ENCODE measurements at places on chromosomes 1 and 21.

DNA sequence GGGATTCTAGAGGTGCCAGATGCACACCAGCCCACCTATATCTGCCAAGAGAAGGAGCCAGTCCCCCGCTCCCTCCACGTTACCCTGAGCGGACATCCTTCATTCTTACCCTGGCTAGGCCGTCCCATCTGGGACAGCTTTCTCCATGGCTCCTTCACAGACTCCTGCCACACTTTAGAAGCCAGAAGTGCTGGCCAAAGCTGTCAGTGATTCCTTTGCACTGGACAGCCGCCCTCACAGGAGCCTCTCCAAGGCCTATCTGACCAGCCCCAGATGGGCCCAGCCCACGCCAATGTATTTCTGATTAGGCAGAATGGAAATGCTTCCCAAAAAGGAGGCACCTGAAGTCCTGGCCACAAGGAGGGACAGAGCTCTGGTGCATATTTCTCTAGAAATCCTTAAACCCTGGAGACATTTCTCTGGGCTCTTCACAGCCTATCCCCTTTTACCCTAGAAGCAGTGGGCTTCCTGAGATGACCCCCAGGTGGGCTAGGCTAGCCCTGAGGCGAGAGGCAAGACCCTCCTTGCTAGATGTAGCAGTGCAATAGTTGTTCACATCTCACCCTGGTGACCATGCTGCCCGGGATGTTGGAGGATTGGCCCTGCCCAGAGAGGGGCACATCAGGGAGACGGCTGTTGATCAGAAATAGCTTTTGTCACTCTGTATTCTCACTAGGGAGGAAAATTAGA is 44.1 kb downstream of the RASSF5 start:
- DNase-seq, result no peak

- DNase-seq, result no peak
These were observed 5.7 kb upstream of the ZNF683 start for GRCh38 chr1:26378088-26378878.

- DNase-seq, result no peak
These were observed 743.1 kb upstream of the B3GALT2 start for GRCh38 chr1:193929374-193930033.

DNA sequence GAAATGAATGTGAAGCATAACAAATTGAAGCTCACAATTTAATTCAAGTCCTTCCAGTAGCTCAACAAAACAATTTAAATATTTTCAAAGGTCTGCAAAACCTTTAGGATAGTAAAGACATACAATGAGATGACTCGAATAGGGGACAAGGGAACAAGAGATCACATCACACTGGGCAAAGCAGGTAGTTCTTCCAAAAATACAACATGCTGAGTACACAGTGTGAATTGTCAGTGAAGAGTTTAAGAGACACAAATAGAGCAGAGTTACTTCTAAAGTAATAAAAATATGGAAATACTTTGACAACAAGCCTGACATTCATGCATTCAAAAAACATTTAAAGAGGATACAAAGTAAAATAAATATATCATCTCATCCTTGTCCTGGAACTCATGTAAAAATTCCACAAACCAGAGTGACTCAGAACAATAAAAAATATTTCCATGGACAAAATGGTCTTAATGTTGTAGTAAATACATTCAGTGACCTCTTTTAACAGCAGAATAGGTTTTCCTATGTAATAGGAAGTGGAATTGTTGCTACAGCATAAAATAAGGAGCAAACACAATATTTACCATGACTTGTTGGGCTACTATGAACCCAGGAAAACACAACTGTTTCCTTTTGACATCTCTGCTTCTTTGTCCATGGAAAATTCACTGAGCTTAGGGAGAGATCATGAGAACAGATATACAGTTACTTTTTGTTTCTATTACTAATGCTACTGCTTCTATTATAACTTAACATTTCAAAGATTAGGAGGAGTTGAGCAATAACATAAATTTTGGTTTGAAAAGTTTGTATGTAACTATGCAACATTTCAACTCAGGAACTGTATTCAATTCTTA is 83.7 kb upstream of the BCL10 start:
- no peak for DNase-seq

DNA sequence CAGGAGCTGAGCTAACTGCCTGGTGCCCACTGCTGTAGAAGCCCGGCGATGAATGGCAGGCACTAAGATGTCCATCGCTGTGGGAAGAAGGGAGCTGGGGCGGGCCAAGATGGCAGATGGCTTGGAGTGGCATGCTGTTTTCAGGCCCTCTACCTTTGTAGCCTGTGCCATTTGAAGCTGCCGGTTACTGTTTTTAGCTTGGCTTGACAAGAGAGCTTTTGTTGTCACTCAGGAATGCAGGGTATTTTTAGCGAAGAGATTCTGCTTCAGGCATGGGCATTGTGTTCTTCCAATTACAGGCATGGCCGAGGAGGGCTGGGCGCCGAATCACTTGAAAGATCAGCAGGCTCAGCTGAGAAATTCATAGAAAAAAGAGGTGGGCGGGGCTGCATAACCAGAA is 348.7 kb downstream of the RPS6KC1 start:
- no peak for DNase-seq

DNA sequence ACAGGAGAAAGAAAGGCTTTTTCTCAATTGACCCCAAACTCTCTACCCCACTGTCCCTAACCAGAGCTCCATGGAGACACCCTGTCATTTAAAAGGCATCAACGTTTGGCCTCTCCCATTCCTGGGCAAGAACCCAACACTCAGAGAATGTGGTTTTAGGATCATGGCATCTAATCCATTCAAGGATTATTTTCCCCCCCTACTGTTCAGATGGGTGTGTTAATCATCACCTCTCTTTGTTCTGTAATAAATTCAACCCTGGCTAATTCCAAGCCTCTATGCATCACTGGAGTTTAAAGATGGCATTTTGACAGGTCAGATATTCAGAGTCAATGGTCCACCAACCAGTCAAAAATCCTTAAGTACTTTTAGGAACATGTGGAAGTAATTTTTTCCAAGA is 42.7 kb downstream of the TBX15 start:
- no peak for DNase-seq

GRCh38 chr1:211527888-211528287 is 35.9 kb upstream of the RD3 start:
- DNase-seq, result no peak

DNA sequence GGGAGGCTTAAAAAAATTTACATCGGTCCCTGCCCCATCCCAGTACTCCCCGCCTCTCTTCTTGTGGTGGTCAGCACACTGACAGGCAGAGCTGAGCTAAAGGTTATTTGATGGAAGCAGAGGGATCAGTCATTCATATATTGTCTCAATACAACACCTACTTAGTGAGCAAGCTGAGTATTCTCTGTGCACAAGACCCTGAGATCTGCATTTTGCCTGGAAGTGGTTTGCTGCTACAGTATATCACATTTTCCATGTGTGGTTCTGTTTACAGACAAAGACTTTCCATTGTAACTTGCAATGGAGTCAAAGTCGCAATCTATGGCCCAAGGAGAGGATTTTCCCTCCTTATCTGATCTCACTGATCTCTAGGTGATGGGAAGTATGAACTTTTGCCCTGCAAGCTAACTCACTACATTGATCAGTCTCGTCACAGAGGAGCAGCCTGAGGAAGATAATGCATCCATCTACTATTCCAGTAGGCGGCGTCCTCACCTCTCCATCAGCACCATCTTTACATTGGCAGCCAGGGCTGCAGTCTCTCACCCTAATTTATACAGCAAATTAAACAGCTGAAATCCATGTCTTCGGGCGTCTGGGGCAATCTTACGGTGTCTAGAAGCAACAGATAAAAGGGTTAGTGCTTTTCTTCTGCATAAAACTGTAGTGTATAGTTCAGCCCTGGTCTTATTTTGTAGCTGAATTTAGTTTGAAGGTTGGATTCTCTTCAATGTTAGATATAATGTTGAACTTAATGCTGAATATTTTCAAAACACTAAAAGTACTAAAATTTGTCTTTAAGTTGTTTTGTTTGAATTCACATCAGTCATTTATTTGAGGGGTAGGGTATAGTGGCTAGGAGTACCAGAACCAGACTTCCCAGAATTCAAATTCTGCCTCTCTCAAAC is 3.2 kb upstream of the TRAF5 start:
- DNase-seq, result peak; percentile 84

DNA sequence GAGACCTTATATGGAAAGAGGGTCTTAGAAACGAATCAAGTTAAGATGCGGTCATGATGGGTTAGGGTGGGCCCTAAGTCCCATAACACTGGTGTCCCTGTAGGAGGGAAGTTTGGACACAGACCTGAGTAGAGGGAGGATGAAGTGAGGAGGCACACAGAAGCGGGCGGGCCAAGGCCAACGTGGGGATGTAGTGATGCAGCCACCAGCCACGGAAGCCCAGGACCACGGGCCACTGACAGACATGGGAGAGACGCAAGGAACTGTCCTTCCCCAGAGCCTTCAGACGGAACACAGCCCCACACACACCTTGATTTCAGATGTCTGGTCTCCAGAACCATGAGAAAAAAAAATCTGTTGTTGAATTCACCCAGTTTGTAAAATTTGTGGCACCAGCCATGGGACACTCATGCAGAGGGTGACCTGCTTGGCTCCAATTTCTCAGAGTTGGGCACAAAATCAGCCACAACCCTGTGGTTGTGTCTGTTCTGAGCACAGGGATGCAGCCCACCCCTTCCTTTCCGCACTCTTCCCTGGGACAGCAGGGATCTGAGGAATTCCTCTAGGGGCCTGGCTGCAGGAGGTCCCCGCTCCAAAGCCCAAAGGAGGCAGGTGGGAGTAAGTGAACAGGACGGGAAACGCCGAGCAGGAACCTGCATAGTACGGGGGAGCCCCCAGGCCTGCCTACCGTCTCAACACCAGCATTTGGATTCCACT is 61.1 kb downstream of the RIPK4 start:
- no peak for DNase-seq

DNA sequence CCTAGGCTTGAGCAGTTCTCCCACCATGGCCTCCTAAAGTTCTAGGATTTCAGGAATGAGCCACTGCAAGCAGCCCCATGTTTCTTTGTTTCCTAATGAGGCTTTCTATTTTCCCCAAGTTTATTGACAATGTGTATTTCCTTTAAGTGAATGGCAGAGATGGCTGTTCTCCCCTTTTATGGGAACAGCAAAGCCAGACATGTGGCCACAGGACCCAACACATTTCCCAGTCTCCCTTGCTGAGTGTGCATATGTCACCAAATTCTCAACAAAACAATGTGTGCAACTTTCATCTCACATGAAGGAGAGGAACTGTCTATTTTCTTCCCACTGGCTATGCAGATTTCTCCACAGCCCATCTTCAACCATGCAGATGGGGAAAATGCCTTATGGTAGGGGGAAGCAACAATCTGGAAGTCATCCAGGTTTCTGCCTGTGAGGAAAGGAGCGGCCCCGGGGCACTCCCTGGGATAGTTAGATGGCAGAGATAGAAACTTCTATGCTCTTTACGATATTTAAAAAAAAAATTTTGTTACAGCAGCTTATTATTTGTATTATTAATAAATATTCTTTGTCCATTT is 28.6 kb upstream of the MAP10 start:
- no peak for DNase-seq

DNA sequence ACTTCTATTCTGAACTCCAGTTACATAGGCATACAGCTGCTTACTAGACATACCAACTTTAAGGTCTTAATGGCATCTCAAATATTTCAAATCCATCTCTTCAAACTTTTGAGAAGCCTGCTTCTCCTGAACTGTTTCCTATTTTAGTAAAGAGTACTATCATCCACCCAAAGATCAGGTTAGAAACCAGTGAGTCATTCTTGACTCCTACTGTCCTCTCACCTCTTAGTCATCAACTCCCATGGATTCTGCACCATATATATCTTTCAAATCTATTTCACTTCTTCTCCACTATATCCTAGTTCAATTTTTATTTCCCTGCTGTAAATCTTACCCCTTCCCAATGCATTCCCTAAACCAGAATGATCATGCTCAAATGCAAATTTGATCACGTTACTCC is 18.1 kb upstream of the BEND5 start:
- no peak for DNase-seq

DNA sequence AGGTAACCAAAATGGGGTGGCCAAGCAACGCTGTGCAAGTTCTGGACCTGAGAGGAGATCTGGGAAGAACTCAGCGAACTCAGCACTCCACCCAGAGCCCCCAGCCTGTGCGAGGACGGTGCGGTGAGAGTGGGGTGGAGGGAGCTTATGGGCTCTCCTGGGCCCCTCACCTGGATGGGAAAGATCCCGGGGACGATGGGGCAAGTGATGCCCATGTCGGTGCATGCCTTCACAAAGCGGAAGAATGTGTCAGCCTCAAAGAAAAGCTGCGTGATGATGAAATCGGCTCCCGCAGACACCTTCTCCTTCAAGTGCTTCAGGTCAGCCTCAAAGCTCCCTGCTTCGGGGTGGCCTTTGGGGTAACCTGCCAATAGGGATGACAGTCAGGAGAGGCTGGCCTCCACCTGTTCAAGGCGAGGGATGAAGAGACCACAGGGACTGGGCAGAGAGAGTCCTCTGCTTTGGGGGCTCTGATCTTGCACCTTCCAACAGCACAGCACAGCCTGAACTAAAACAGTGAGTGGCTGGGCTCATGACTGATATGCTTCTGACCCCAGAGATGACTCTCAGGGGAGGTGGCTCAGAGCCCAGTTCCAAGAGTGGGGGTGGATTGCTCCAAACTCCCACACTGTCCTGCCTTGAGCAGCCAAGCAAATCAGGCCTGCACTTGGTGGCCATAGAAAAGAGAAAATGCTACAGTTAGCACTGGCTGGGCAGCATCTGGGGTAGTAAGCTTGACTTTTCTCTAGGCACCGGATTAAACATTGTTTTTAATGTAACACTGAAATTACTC is 9.5 kb downstream of the MTHFR start:
- no peak for DNase-seq

- DNase-seq, result no peak
These were observed 22.6 kb downstream of the STX12 start for GRCh38 chr1:27795601-27796000.

- DNase-seq, result peak; percentile 11
These were observed 42.6 kb downstream of the C1orf198 start for GRCh38 chr1:230825761-230826160.

GRCh38 chr1:89800022-89800655 is 20.7 kb upstream of the LRRC8D start:
- DNase-seq, result no peak

GRCh38 chr1:52593495-52593894 is 8.7 kb upstream of the GPX7 start:
- no peak for DNase-seq

- no peak for DNase-seq
These were observed 18.7 kb downstream of the ADAMTS5 start for GRCh38 chr21:26948194-26948593.

GRCh38 chr1:200921571-200922110 is 26.9 kb downstream of the INAVA start:
- no peak for DNase-seq

- DNase-seq, result no peak
These were observed 3.0 kb upstream of the MPL start for GRCh38 chr1:43334453-43335205.

GRCh38 chr1:246629976-246630375 is 63.7 kb downstream of the CNST start:
- no peak for DNase-seq

- DNase-seq, result no peak
These were observed 8.5 kb downstream of the CRP start for GRCh38 chr1:159705904-159706256.

All from HT-29 (cell line).